ENCODE measurements at places on chromosomes 5 and 9.

GRCh38 chr5:157828105-157828943, 30.6 kb downstream of the CLINT1 start:
- DNase-seq = peak; percentile 7

- no peak for DNase-seq
Observed at GRCh38 chr5:15073453-15073852, 201.9 kb upstream of the ANKH start.

- no peak for DNase-seq
Observed at GRCh38 chr5:79746642-79747569, 57.3 kb downstream of the CMYA5 start.

DNA sequence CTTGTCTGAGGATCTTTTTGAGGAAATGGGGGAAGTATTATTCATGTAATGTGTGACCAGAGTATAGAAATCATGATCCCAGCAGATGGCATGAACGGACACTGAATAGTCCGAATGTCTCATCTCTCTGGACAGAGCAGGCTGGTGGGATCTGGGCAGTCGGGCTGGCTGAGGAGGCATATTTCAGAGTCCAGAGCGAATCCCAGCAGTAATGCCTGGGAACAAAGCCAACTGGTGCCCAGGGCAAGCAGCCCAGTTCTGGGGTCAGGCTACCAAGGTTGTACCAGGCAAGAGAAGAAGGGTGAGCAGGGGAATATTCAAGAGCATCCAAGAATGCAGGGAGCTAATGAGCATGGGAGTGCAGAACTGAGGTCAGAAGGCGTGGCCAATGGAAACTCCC, 306.4 kb downstream of the ZSWIM6 start:
- DNase-seq = no peak

- no peak for DNase-seq
Observed at GRCh38 chr9:98071737-98072136, 15.2 kb downstream of the NANS start.

- peak; percentile 75 for DNase-seq
Observed at GRCh38 chr9:3948826-3949556, 350.9 kb downstream of the GLIS3 start.

DNA sequence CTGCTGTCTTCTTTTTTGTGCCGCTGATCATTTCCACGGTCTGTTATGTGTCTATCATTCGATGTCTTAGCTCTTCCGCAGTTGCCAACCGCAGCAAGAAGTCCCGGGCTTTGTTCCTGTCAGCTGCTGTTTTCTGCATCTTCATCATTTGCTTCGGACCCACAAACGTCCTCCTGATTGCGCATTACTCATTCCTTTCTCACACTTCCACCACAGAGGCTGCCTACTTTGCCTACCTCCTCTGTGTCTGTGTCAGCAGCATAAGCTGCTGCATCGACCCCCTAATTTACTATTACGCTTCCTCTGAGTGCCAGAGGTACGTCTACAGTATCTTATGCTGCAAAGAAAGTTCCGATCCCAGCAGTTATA, 17.1 kb downstream of the F2R start:
- DNase-seq = no peak

DNA sequence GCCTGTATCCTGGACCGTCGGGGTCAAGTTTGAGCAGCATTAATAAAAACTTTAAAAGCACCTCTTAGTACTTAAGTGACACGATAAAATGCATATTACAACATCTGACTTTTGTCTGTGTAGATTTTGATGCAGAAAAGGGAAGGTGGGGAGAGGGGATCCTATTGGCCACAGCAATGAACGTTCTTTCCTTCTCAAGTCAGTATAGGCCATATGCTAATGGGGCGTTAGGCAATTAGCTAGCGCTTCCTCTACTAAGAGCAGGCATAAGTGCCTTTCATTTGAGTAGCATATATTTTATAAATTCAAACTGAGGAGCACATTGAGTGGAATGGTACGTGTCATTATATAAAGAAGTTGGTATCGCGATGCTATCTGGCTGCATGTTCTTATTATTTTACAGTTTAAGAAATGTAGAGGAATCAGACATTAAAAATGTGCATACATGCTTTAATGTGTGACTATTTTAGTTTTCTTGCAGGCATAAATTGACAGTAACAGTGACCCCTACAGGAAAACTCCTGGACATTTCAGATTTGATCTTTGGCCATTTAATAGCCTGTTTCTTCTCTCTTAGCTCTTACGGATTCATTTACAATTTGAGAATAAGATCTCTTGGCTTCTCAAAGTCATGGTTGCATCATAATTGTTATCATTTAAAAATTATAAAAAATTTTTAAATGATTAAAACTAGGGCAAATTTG, 1.1 kb upstream of the GNA14 start:
- DNase-seq = peak; percentile 20

GRCh38 chr9:70259512-70259802, 679 bp downstream of the SMC5 start:
- no peak for DNase-seq

GRCh38 chr5:139443831-139444453, 4.6 kb upstream of the DNAJC18 start:
- peak; percentile 95 for DNase-seq

DNA sequence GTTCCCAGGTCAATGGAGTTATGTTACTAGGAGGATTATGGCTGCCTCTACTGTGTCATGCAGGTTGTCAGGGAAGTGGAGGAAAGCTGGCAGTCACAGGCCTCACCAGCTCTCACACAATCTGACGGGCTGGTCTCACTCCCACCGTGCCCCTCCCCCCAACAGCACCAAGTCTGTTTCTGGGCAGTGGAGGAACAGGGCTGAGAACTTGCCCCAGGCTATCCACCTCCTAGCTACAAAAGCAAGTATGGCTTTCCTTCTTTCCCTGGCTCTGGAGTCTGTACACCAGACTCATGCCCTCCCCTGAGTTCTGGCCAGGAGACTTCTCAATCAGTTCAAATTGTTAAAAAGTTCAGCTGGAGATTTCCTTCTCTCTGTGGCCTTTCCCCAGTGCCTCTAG, 25.7 kb upstream of the RIOK2 start:
- DNase-seq = no peak

DNA sequence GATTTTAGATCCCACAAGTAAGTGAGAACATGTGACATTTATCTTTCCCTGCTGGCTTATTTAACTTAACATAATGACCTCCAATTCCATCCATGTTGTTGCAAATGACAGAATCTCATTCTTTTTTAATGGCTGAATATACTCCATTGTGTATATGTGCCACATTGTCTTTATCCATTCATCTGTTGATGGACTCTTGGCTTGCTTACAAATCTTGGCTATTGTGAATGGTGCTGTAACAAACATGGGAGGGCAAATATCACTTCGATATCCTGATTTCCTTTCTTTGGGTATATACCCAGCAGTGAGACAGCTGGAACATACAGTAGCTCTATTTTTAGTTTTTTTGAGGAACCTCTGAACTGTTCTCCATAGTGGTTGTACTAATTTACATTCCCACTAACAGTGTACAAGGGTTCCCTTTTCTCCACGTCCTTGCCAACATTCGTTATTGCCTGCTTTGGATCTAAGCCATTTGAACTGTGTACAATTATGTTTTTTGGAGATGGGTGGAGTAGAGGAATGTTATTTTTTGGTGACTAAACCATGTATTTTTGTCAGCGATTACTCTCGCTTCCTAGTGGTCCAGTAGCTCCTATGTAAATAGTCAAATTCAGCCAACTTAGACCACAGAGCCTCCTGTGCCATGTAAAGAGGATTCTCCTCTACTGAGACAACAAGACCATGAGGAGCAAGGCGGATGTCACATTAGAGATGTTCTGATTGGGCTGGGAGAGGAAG, 60.6 kb downstream of the TNFSF15 start:
- DNase-seq = peak; percentile 62

DNA sequence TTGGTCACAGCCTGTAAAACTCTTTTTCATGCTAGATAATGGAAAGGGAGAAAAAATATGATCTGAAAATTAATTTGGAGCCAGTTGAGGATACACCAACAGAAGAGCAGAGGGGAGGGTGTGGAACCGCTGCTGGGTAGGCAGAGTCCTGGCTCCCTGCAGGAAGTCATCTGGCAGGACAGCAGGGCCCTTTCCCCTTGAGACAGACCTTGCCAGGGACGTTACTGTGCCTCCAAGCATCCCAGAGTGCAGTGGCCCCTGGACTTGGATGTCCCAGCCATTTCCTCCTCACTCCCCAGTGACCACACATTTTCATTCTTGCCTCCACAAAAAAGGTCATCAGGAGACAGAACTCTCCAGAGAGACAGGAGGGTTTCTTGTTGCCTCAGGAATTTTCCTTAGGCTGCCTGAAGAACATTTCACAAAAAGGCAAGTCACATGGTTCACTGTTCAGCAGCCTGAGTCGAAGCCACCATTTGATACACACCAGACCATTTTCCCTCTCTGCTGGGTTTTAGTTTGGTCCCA, 5.9 kb downstream of the TRPM3 start:
- no peak for DNase-seq

DNA sequence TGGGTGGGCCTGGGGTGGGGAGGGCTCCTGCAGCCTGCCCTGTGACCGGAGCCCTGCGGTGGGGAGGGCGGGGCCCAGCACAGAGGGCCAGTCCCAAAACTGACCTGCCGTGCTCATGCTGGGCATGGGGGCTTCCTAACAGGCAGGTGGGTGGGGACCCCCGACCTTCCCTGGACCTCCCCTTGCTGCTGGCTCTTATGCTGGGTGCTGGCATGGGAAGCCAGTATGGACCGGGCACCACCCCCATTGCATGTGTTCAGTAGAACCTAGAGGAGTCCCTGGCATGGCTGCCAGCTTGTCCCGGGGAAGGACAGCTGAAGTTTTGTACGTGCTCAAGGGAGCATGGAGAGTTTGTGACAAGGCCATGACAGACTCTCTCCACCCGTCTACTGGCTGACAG, 37.1 kb downstream of the WNK2 start:
- no peak for DNase-seq

DNA sequence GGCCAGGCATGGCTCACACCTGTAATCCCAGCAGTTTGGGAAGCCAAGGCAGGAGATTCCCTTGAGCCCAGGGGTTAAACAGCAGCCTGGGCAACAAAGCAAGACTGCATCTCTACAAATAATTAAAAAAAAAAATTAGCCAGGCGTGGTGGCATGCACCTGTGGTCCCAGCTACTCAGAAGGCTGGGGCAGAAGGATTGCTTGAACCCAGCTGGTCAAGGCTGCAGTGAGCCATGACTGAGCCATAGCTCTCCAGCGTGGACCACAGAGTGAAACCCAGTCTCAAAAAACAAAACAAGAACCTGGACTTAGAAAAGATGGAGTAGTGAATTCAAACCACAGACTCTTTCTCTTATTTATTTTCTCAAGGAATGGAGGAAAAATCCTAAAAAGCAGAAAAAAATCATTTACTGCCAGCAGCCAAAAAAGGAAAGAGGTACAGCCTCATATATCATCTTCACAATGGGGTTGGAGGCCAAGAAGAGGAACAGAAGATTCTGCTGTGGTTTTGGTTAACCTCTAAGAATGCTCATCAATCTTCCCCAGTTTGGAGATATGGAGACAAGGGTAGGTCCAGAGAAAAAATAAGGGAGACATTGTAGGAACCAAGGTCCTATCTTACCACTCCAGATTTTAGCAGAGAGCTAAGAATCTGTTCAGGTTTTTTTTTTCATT, 40.0 kb upstream of the MYO10 start:
- peak; percentile 81 for DNase-seq

- DNase-seq = no peak
Observed at GRCh38 chr9:114149765-114150340, 5.5 kb upstream of the COL27A1 start.

GRCh38 chr5:15601853-15602252, 101.9 kb downstream of the FBXL7 start:
- no peak for DNase-seq

DNA sequence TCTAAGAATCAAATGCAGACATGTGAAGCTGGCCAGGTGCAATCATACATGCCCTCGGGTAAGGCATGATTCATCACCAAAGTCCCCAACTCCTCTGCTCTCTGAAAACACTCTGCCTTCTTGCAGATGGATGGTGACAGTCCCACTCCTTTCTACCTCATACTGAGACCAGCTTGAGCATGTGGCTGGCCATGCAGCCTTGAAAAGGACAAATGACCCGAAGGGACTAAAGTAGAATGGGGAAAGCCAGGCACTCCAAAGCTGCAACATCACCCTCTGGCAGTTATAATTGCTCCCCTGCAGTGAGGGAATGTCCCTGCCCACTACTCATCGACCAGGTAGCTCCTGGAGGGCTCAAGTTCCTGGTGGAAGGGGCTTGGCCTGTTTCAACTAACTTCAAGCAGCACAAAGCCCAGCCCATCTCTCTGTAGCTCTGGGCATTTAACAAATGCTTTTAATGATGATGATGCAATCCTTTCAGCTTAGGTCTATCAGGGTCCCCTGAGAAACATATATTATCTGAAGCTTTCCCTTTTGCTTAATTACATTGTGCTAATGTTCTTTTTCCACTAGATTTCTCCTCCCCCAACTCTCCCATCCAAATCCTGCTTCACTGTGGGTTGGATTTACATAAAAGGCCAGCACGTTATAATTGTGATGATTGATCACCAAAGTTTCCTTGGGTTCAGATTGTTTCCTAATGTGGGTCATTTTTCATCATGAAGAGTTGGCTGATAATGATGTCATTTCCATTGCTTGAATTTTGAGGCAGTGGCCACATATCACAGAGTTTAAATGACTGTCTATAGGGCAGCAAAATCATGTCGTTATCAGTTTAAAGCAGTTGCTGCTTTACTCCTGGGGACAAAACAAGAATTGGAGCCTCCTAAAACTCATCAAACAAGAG, 436.5 kb upstream of the SLC30A5 start:
- DNase-seq = peak; percentile 46

- DNase-seq = no peak
Observed at GRCh38 chr5:143192191-143192900, 211.1 kb downstream of the NR3C1 start.

- peak; percentile 60 for DNase-seq
Observed at GRCh38 chr5:143605403-143606005, 202.0 kb upstream of the NR3C1 start.

GRCh38 chr9:2824564-2824963, 19.3 kb downstream of the PUM3 start:
- no peak for DNase-seq

DNA sequence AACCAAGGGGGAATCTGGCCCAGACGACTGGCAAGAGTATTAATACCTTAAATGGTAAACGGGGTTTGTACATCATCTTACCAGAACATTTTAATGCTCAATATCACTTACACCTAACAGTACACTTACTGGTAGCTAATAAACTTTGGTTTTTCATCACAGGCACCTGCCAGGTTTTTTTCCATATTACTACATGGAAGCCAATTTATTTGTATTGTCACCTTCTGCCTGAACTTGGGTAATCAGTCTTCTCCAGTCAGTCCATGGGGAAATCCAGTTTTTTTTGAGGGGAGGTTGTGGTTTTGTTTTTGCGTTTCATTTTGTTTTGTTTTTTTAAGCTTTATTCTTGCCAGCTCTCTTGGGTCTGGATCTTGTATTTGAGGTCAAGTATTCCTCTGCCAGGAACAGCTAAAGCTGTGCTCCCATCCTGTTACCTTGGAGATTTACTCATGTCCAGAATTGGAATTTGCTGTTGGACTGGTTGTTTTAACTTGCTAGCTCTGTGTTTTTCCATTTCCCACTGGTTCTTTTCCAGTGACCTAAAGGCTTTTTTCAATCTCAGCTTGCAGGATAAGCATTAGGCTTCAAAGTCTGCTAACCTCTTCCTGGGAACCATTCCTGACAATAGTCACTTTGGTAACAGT, 11.1 kb upstream of the NADK2 start:
- DNase-seq = no peak

GRCh38 chr5:103232393-103232999, 26.1 kb upstream of the MACIR start:
- peak; percentile 49 for DNase-seq
